ENCODE measurements at places on chromosomes 2 and 18.

- DNase-seq, result no peak
Measured at GRCh38 chr2:206023183-206023582, 62.8 kb downstream of the INO80D start.

GRCh38 chr18:57737400-57738060 is 65.6 kb downstream of the ATP8B1 start:
- DNase-seq, result no peak

GRCh38 chr2:96203130-96204028 is 5.2 kb downstream of the STARD7 start:
- DNase-seq, result peak; percentile 17

DNA sequence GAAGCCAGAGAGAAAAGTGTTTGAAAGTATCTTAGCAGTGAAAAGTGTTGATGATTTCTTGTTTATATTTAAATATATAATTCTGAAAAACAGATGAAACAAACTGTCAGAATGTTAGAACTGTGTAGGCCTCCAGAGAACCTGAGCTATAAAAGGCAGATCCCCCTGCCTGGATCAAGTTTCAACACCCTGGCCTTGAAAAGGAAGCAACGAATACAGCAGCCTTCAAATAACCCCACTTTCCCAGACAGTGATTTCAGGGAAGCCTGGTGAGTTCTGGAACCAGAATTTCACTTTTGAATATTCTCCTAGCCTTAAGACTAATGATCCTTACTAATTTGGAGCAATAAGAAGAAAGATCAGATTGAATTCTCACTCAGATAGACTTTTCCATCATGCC is 13.3 kb upstream of the TRIM43 start:
- DNase-seq, result no peak

GRCh38 chr2:176151442-176152287 is at the start of gene HOXD4:
HOXD4 (plus strand) TSS chr2:176151550; CDS start chr2:176151634, 84 bp downstream.
- no peak for DNase-seq

GRCh38 chr2:122451697-122452096 is 696.2 kb downstream of the TSN start:
- DNase-seq, result no peak
